Stimulated activated CD8-positive, alpha-beta memory T cell treated with anti-CD3 and anti-CD28 coated beads, Interleukin-7, amount 100 ng/mL, for 4 hours (primary cell): ENCODE measurements at places on chromosomes 4 and X.

DNA sequence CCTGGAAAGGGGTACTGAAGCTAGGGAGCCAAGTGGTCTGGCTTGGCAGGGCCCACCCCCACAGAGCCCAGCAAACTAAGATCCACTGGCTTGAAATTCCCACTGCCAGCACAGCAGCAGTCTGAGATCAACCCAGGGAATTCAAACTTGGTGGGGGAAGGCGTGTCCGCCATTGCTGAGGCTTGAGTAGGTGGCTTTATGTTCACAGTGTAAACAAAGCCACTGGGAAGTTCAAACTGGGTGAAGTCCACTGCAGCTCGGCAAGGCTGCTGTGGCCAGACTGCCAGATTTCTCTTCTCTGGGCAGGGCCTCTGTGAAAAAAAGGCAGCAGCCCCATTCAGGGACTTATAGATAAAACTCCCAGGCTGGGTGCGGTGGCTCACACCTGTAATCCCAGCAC is 58.9 kb downstream of the TFDP3 start:
- DNase-seq: no peak

DNA sequence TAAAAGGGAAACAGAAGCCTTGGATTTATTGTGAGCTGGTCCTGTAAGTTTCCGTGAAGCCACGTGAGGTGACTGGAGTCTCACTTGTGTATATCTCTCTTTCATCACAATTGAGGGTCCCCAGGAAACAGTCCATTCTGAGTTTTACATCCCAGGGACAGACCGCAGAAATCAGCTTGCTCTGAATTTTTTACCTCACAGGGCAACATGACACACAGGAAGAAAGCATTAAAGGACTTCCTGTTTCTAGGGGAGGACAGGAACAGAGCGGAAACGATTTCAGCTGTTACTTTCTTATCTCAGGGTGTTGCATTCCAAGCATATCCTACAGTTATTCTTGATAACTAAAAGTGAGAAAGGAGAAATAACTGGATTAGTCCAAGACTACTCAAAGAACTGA is 553.5 kb downstream of the TRAM1L1 start:
- DNase-seq: no peak

DNA sequence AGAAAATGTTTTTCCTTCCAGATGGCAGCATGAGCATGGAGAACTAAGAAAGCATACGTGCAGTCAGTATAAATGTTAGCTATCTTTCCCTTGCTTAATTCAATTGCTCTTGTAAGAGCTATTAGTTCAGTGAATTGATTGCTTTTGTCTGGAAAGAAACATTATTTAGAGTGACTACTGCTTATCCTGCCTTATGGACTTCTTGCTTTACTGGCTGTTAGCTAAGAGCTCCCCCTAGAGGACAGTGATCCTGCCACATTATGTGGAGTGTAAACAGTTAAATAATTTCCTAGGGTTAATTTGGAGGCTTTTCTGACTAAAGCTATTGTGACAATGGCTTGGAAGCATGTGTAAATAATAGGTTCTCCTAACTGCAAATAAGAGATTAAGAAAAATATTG is 1402.4 kb downstream of the FAM133A start:
- no peak for DNase-seq

DNA sequence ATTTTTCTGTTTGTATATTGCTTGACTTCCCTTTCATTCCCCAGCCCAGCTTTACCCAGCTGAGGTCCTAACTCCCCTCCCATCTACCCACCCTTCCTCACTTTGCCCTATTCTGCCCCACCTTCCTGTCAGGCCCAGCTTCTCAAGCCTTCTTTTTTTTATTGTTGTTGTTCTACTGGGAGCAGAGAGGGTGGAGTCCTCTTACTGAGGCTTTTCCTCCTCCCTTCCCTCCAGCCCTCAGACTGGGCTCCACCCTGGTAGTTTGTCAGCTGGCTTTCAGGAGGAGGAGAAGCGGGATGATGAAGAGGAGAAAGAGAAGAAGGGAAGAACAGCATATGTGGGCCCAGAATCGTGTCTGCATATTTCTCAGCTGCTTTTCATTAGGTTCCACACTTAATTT is 3.2 kb upstream of the KLF8 start:
- no peak for DNase-seq

DNA sequence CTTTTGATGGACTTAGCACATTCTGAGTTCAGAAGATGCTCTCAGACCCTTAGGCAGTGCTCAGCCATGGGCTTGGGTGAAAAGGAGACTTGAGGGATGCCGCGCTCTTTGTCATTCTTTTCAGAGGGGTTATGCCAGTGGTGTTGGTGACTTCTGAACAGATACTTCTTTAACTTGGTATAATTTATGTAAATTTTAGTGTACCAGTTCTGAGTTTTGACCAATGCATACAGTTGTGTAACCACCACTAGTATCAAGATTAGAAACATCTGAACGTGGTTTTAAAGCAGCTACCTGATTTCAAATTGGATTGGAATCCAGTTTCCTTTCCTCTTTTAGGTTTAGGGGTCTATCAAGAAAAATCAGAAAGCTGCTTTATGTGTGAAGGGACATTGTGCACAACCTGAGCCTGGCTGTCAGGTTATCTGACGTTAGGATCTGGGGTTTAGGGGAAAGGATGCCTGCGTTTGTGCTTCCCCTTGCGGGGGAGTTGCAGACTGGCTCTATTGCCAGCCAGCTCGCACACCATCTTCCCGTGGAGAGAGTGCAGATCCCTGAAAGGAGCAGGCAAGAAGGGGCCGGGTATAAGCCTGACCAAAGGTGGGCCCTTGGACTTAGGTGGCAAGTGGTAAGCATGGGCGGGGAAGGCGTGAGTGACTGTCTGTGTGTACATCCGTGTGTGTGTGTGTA is 19.0 kb downstream of the SMS start:
- no peak for DNase-seq

GRCh38 chr4:155966171-155966570 is 12.5 kb upstream of the CTSO start:
- DNase-seq: no peak

GRCh38 chr4:10509733-10510132 is 52.5 kb upstream of the ZNF518B start:
- no peak for DNase-seq

DNA sequence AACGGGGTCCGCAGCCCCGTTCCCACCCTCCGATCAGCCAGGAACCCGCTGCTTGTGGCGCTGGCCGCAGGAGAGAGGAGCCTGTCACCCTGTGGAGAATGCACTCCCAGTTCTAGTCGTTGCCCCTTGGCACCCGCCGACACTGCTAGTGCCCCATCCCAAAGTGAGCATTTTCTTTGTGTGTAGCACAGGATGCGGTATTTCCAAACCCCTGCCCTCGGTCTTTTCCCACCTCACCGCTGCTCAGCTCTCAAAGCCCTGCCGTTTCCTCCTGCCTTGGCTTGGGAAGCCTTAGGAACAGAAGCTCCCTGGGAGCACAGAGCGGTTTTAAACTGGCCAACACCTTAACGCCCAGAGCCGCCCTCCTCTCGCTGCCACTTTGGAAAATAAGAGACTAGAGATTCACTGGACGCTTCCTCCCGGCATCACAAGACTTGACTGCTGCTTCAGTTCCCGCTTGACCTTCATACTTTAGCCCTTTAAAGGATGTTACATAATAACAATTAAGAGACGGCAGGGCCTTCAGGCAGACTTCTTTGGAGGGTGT is 772 bp downstream of the CYP4V2 start:
- no peak for DNase-seq

DNA sequence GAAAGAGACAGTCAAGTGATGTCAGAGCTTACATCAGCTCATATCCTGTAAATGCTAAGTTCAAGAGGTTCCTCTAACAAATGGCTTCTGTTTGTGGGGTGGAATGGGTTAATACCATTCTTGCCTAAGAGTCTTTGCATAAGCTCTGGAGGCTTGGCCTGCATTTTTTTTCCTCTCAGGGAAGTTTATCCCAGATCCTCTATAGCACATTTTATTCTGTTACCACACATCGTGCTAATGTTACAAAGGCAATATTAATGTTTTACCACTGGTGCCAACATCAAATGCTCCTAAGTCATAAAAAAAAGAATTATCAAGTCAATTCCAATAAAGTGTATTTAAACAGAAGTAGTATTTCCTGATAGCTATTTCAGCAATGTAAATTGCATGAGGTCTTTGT is 2.9 kb upstream of the ADH6 start:
- no peak for DNase-seq

DNA sequence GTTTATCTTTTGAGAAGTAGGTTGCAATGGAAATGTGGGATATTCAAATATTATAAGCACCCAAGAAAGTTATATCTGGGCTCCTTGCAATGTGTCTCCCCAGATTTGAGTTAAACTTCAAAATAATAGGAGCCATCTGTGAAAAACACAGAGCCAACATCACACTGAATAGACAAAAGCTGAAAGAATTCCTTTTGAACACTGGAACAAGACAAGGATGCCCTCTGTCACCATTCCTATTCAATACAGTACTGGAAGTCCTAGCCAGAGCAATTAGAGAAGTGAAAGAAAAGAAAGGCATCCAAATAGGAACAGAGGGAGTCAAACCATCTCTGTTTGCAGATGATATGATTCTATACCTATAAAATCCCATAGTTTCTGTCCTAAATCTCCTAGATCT is 114.3 kb upstream of the IL1RAPL1 start:
- no peak for DNase-seq

DNA sequence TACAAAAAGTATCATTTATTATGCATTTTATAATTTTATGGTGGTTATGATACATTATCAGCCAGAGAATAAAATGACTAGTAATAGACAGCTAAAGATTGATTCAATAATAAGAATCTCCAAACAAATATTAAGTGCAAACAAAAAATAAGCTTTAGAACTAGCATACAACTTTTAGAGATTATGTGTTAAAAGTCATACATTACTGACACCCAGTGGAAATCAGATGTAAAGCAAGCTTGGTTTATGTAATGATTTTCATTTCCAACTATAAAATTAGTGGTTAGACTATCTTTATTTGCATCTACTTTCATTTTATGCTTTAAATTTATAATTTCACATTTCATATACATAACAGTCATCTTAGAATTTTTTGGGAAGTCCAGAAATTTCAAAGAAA is 57.7 kb downstream of the IL13RA2 start:
- no peak for DNase-seq

DNA sequence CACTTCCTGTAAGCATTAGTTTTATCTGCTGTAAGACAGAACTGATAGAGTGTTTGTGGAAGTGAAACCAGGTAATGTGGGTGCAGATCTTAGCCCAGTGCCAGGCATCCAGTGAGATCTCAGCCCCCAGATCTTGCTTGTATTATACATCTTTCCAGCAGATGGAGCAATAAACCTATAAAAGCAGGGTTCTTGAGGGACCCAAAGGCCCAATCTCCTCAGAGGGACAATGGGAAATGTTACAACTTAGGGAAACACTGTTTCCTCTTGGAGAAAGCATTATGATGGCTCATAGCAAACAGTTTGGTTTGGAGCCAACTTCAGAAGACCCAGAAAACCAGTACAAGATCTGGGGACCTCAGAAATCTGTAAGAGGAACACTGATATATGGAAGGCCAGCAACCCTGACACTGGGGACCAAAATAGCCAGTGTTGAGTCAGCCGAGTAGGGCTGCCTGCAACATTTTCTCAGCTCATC is 206.3 kb downstream of the SLC7A11 start:
- no peak for DNase-seq

DNA sequence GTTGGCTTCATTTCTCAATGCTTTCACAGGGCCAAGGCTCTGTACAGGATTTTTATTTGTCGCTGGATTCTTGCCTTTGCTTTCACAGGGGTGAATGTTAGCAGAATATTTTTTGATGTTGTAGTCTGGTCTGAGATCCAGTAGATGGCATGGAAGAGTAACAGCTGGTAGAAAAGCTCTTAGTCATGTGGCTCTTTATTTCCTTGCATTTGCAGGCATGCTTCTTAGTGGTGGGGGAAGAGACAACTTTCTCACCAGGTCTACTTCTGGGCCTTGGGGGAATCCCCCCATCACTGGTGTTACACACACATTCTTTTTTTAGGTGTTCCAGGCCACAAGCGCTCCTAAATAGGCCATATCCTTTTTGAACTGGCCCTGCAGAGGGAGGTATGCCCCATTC is 58.2 kb upstream of the DKK2 start:
- DNase-seq: no peak

GRCh38 chrX:19565605-19566004 is 50.3 kb upstream of the MAP3K15 start:
- no peak for DNase-seq

DNA sequence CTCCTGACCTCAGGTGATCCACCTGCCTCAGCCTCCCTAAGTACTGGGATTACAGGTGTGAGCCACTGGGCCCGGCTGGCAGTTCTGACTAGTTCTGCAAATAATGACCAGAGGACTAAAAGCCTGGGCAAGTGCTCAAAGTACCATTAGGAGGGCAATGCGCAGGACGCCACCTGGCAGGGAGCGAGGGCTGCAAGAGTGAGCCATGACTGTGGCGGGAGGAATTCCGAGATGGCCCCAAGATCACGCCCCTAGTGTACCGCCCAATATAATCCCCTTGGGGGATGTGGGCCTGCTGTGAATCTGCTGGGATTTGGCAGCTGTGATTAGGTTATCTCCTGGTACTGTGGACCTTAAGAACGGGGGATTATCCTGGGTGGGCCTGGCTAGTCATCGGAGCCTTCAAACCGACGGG is 26.2 kb upstream of the GPR78 start:
- DNase-seq: no peak

GRCh38 chr4:54213761-54214160 is 15.3 kb upstream of the PDGFRA start:
- no peak for DNase-seq

- no peak for DNase-seq
Measured at GRCh38 chr4:153513596-153513995, 47.4 kb downstream of the TMEM131L start.

- no peak for DNase-seq
Measured at GRCh38 chr4:36325499-36325898, 44.1 kb downstream of the DTHD1 start.

GRCh38 chrX:30530606-30531005 is 47.0 kb downstream of the TASL start:
- DNase-seq: no peak

GRCh38 chrX:38803243-38803587 is 2.0 kb downstream of the MID1IP1 start:
- DNase-seq: no peak

DNA sequence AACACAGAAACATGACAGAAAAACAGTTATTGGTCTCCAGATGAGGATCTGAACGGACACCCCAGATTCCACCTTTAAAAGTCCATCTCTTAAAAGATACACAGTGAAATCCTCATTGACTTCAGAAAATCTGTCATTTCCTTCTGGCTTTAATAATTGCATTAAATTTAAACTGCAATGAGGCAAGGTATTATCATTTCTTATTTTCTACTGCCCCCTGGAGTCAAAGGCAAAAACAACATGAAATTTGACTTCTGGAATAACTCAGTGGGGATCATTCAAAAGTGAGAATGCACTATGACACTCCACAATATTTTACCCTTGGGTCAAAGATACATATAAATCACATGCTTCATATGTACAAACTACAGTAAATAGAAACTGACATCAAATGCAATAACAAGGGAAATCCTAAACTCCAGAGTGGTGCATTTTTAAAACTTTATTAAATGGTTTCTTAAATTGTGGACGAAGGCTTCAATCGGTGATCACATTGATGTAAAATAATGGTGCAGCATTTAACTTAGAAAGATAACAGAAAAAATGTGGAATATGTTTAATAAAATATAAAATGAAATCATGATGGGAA is 56.4 kb upstream of the SPANXN1 start:
- DNase-seq: no peak

- no peak for DNase-seq
Measured at GRCh38 chr4:113872426-113873260, 106.8 kb downstream of the ARSJ start.

GRCh38 chrX:153636716-153637115 is 10.3 kb upstream of the DUSP9 start:
- no peak for DNase-seq
